Left ventricle myocardium inferior (tissue), 1 donor: ENCODE measurements at places on chromosomes 16 and 17.

DNA sequence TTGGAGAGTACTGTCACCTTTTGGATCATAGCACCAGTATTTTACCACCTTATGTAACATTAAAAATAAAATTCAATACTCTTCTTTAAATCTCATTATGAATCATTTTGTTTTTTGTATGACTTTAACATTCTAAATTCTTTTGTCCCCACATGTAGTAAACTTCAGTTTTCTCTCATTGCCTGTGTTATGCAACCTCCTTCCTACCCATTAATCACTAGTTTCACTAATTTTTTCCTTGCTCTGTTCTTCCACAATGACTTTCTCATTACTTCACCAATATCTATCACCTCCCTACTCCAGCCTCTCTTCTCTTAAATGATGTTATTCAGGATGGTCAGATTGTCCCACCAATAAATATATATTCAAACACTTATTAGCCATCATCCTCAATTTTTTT lies 68.7 kb downstream of the TTC19 start:
- DNase-seq, result no peak

DNA sequence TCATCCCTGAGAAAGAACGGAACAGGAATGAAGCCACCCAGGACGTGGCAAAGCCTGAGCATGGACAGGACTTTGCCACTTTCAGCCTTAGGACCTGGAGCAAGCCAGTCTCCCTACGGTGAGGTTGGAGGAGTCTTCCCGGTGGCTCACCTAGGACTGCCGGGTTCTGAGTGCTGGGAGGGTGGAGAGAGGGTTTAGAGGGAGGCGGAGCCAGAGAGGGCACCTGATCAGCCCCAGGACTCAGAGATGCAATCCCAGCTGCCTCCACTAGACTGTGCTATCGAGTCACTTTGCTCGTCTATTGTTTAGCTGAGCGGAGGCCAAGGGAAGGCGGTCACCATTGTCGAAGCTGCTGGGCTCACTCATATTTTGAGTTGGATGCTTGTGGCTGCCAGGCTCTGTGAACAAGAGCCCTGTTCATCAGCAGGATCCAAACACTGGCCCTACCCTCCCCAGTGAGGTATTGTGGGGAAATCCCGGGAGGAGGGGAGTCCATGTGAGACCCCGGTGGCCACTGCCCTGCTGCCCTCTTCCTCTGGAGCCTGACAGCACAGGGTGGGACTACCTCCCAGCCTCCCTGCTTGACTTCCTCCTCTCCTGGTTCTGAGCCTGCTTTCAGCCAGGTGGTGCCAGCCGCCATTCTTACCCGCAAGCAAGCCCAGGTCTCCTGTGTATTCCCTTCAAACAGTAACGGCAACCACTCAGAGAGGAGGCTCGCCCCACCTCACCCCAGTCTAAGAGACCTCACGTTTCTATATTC lies 7.0 kb downstream of the KRT14 start:
- DNase-seq, result peak; percentile 59

DNA sequence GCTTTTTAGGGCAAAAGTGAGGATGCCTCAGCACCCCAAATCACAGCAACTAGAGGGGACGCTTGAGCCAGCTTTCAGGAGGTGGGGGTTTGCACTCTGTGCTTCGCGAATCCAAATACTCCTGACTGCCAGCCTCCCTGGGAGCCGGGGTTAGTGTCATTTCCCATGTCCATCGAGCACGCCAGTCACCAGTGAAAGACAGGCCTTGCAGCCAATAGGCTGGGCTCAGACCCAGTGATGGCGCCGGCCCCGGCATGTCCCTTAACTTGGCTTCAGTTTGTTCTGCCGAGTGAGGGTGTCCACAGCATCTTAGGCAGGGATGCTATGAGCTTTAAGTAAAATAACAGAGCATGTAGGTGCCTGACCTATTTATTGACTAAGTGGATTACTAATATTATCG lies 50.9 kb upstream of the CDC42EP4 start:
- DNase-seq, result no peak

GRCh38 chr16:3876695-3877094 lies 3.8 kb downstream of the CREBBP start:
- DNase-seq, result no peak
